ENCODE measurements at places on chromosomes 1 and 21.
A peak's percentile ranks its signal among the peaks of the same experiment; 100 is the strongest.

- H3K36me3 ChIP-seq: no peaks in the 10 kb centered on the region
- H3K27ac ChIP-seq: no peak overlapping the region
- H3K27me3 ChIP-seq: no peaks in the 10 kb centered on the region
- DNase-seq: no peak
- peaks cover 19% of the 10 kb centered on the region for H3K4me1 ChIP-seq
- no peak overlapping the region for H3K4me3 ChIP-seq
Observed at GRCh38 chr1:228215663-228216116, 7.8 kb downstream of the OBSCN start.

GRCh38 chr1:20932437-20932977 lies 145.4 kb upstream of the HP1BP3 start:
- peaks cover 5% of the 10 kb centered on the region for H3K4me1 ChIP-seq
- H3K27ac ChIP-seq: peak overlapping the region; percentile 9
- no peak overlapping the region for H3K4me3 ChIP-seq
- H3K36me3 ChIP-seq: no peaks in the 10 kb centered on the region
- peak; percentile 39 for DNase-seq

GRCh38 chr1:182875889-182876288 lies 36.7 kb downstream of the DHX9 start:
- peaks cover 99% of the 10 kb centered on the region for H3K36me3 ChIP-seq
- H3K4me1 ChIP-seq: no peaks in the 10 kb centered on the region
- no peak overlapping the region for H3K27ac ChIP-seq
- no peaks in the 10 kb centered on the region for H3K27me3 ChIP-seq

DNA sequence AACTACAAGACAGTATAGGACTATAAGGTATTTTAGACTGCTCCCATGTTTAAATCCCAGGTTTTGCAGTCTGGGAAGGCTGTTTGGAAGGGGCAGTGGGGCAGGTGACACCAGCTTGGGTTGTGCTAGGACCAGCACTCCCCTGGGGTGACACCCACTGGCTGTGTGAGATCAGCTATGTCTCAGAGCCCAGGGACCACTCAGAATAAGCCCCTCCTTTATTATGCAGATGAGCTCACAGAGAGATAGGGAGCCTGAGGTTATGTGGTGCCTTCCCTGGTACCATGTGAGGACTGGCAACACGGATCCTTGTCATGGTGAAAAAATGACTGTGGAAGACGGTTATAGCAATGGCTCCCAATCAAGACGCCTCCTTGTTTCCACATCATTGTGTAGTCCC lies 71.0 kb downstream of the NENF start:
- no peak overlapping the region for H3K27ac ChIP-seq
- no peak overlapping the region for H3K4me3 ChIP-seq
- DNase-seq: no peak
- H3K27me3 ChIP-seq: no peaks in the 10 kb centered on the region
- H3K36me3 ChIP-seq: no peaks in the 10 kb centered on the region
- H3K4me1 ChIP-seq: no peaks in the 10 kb centered on the region
